ENCODE measurements at places on chromosomes 12 and 14.

- peak; percentile 53 for DNase-seq
Observed at GRCh38 chr12:113007166-113007565, 28.8 kb downstream of the OAS2 start.

DNA sequence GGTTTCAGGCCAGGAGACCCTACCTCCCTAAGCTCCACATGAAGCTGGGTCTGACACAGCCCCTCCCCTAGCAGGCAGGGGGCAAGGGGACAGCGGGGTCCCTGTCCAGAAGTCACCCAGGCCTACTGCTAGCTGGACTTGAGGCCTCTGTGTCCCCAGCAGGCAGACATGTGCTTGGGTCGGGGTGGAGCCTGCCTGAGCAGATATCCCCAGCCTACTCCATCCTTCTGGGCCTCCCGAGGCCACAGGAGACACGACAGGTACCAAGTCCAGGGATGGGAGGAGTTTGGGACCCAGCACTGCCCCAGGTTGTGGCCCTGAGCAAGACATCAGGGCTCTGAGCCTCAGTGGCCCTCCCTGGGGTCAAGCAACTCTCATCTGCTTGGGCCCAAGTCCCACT is 105.2 kb upstream of the EIF5 start:
- no peak for DNase-seq

GRCh38 chr14:104929268-104930230 is 4.9 kb downstream of the PLD4 start:
- no peak for DNase-seq

GRCh38 chr12:16634786-16635185 is 28.8 kb upstream of the LMO3 start:
- no peak for DNase-seq

DNA sequence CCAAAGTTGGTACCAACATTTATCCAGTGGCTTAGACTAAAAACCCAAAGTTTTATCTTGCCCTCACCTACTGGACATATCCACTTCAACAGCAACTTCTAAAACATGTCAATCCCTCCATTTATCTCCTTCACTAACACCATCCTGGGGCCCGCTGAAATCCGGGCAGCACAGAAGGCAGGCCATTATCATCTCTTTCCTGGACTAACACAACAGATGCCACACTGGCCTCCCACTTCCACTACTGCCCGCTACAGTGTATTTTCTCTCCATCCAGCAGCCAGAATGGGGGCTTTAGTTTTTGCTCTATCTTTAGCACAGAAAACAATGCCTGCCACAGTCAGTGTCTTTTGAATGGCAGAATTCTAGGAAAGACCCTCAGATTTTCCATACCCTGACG is 15.6 kb downstream of the ZFHX2 start:
- no peak for DNase-seq

GRCh38 chr12:68122236-68122920 is 37.2 kb downstream of the IFNG start:
- DNase-seq, result no peak

DNA sequence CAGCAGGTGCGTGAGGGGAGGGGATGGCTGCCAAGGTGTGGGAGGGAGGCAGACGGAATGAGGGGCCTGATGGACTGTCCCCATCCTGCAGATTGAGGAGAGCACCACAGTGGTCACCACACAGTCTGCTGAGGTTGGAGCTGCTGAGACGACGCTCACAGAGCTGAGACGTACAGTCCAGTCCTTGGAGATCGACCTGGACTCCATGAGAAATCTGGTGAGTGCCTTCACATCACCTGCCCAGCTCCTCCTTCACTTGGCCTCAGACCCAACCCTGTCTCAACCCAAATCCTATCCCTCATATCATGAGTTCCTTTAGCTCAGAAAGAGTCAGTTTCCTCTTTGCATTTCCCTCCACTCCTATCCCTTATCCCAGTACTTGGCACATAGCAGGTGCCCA is 2.7 kb downstream of the KRT18 start:
- no peak for DNase-seq

GRCh38 chr14:69877492-69877891 is 1.7 kb upstream of the SMOC1 start:
- DNase-seq, result no peak

DNA sequence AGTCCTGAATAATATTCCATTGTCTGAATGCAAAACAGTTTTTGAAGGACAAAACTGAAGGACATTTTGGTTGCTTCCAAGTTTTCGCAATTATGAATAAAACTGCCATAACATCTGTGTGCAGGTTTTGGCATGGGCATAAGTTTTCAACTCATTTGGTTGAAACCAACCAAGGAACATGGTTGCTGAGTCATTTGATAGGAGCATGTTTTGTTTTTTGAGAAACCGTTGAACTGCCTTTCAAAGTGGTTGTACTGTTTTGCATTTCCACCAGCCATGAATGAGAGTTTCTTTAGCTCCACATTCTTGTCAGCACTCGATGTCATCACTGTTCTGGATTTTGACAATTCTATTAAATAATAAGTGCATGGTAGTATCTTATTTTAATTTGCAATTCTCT is 23.0 kb upstream of the GSG1 start:
- DNase-seq, result no peak

- DNase-seq, result no peak
Observed at GRCh38 chr14:62557416-62557815, 487.8 kb downstream of the KCNH5 start.

GRCh38 chr12:45978108-45978507 is 12.3 kb downstream of the SCAF11 start:
- no peak for DNase-seq

DNA sequence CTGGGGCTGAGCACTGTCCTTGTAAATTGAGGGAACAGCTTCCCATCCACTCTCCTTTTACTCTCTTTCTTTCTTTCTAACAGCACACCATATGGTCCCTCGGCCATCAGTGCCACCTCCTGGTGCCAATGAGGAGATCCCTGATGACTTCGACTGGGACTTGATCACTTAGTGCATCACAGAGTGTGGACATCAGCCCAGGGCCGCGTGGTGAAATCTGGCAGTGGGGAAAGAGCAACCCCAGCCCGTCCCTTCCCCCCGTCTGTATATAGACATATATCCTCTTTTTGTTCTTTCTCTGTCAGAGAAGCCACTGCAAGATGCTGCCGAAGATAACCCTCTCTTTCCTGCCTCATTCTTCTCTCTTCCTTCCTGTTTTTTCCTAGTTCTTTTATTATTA is 13.5 kb downstream of the C3AR1 start:
- DNase-seq, result no peak

DNA sequence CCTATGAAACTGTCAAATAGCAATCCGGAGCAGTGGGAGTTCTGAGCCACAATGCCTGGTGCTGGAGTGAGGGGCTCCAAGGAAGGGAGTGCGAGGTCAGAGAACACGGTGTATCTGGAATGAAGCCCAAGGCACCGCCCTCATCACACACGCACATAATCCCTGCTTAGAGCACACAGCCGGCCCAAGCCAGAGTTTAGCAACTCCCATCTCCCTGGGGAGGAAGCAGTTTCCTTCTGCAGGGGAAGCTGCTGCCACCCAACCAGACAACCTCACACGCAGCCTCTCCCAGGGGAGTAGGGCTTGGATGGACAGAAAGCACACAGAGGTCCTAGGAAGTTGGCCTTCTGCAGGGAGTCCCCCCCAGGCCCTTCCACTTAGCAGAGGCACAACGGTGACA is 31.3 kb downstream of the ACTN1 start:
- DNase-seq, result no peak

DNA sequence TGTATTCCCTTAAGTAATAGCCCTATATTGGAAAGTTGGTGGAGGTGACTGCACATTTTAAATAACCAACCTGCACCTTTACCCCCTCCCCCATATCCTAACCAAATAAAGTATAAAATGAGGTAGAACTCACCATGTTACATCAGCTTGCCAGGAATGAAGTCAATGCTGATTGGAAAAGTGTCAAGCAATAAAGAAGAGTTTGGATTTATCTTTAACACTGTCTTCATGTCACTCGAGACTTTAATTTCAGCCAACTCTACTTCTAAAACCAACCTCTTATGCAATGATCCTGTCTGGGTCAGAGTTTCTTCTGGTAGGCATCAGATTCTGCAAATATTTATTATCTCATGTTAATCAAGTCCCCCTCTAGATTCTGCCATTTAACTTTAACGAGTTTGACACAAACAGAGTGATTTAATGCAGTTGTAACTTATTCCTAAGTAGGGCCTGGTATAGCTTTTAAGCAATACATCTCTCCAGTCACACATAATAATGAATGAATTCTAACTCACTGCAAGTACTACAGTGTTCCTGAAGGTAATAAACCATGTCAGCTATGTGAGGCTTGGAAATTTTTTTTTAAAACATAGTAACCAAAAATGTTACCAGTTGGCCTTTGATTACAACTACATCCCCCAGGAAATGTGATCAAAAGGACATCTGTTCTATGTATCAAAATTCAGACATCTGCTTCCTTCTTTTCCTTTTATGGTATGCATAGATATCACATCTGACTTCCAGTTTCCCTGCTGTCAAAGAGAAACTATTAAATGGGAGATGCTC is 98.7 kb downstream of the ERGIC2 start:
- no peak for DNase-seq

GRCh38 chr12:52023182-52023975 is 16.6 kb downstream of the TAMALIN start:
- no peak for DNase-seq

GRCh38 chr14:100739306-100739705 is 12.6 kb downstream of the DLK1 start:
- no peak for DNase-seq

DNA sequence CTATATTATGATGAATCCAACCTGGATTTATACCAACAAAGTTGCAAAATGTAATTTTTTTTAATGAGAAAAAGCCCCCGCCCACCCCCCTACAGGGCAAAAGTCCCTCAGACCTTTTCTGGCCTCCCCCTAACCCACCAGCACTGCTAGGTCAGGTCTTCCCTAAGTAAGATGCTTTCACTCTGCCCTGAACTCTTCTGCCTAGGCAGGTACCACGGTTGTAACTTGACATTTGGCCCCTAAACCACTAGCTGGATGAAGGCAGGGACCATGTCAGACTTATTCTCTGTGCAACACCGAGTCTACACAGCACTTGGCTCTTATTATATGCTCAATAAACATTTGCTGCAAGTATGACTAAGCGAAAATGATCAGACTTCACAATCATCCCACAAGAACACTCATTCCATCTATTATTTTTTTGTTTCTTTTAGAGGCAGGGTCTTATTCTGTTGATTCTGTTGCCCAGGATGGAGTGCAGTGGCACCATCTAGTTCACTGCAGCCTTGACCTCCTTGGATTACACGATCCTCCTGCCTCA is 63.2 kb downstream of the SPRING1 start:
- DNase-seq, result no peak

DNA sequence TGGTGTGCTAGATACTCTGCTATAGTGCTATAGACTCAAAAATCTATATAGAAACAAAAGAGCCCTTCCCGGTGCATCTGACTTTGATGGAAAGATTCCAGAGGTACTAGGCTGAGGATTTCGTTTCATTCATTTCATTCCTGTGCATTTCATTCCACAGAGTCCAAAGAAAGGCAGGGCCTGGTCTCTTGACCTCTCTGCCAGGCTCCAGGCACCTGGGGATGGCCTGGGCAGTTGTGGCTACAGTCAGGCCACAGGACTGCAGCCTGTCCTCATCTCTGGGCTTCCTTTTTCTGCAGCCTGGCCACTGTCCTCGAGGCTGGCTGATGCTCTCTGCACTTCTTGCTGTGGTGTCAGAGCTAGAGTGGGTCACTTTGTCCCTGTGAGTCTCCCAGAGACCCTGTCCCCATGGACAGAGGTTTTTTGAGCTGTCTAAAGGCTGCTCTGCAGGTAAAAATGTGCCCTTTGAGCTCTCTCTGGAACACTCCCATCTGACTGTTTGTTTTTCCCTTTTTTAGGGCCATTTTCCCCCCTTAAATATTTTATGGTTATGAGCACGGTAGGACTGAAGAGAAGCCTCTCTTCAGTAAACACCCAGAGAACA is 3.2 kb upstream of the VDR start:
- no peak for DNase-seq

- no peak for DNase-seq
Observed at GRCh38 chr12:49236423-49236822, 28.5 kb upstream of the TUBA1C start.

DNA sequence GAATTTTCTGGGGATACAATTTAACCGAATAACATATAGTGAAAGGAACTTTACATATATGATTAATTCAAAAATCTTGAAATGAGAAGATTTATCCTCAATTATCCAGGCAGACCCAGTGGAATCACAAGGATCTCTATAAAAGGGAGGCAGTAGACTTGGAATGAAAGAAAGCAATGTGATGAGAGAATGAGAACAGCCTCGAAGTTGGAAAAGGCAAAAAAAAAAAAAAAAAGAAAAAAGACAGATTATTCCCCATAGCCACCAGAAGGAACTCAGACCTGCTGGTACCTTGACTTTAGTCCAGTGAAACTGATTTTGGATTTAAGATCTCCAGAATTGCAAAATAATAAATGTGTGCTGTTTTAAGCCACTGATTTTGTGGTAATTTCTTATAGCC is 416.3 kb upstream of the OR4E1 start:
- DNase-seq, result no peak

- no peak for DNase-seq
Observed at GRCh38 chr14:50000380-50001150, 107.7 kb downstream of the ARF6 start.

DNA sequence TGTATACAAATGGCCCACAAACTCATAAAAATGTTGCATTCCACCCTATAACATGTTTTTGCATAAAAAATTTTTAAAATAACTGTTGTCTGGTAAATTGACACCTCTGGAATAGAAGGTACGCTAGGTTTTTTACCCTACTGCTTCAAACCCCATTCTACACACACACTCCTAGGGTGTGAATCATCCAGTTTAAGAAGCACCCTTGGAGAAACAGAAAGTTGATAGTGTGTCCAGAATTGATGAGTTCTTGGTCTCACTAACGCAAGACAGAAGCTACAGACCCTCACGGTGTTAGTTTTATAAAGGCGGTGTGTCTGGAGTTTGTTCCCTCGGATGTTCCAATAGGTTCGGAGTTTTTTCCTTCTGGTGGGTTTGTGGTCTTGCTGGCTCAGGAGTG is 158.5 kb downstream of the KLRB1 start:
- no peak for DNase-seq

GRCh38 chr12:88144546-88145468 is 2.7 kb downstream of the TMTC3 start:
- DNase-seq, result no peak

GRCh38 chr12:56188778-56189098 is 545 bp downstream of the SMARCC2 start:
- no peak for DNase-seq

DNA sequence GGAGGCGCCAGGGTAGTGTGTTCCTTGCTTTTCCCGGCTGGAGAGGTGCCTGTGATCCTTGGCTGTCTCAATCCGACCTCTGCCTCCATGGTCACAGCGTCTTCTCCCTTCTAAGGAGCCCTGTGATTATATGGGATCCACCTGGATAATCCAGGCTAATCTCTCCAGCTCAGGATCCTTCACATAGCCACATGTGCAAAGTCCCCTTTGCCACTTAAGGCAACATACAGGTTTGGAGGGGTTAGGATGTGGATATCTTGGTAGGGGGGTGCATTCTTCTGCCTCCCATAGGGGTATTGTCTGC is 1.2 kb upstream of the HVCN1 start:
- no peak for DNase-seq

DNA sequence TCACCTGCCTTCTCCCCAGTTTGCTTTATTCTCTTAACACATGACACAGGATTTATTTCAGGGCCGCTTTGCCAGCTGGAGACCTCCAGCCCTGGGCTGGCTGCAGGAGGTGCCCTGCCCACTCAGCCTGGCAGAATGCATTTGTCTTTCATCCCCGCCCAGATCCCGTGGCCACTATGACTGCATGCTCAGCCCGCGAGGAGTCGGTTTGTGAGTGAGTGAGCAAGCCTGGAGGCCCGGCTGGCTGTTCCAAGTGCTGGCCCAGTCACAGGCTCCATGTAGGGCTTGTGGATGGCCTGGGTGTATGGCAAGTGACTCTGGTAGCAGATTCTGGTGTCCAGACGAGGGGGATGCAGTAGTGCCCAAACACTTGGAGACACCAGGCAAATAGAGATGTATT is 2.1 kb downstream of the TDP1 start:
- DNase-seq, result no peak

Data from kidney epithelial cell (primary cell).